ENCODE measurements at places on chromosomes 6 and 20. TPM values are rescaled to one million over a fixed set of nuclear protein-coding genes. Genes with fewer than 3 reads are reported as not detected.

SEL1L2 gene
- not detected for total RNA-seq

PSORS1C2 gene
- total RNA-seq: not detected

MYB gene
- 3.5 TPM for total RNA-seq

DSN1 gene
- total RNA-seq: 19.1 TPM

CRISP2 gene
- total RNA-seq: not detected

- no peak for DNase-seq
Measured at GRCh38 chr20:59495166-59495565, 109.2 kb upstream of the PHACTR3 start.

- no peak for DNase-seq
Measured at GRCh38 chr20:6104493-6105188, 18.2 kb downstream of the FERMT1 start.

DNA sequence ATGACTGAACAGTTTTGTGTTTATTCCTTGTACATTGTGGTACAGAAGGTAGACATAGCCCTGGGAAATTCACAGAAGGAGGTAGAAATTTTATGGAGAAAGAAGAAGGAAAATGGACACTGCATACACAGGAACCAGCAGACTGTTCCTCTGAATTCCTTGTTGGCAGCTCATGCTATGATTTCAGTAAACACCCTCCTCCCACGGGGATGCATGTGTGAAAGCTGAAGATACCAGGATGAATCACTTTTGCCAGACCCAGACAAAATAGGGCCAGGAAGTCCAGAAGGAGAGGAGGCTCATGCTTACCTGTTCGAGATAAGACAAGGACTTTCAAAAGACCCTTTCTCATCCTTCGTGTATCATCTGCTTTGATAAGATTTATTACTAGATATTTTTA lies 110.3 kb upstream of the GGTLC1 start:
- DNase-seq: no peak

GRCh38 chr20:16179371-16179770 lies 393.9 kb downstream of the KIF16B start:
- no peak for DNase-seq

DNA sequence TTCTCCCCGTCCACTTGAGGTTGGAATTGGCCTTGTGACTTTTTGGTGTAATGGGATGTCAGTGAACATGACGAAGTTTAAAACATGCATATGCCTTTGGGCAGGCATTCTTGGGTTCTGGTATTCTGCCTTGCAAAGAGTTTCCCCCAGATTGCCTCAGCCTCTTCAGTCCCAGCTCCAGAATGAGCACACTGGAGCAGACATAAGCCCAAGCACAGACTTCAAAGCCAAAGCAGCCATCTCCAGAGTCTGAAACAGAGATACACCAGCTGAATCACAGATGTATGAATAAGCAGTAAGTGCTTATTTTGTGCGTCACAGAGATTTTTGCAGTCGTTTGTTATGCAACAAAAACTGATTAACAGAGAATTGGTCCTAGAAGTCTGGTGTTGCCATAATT lies 546.0 kb downstream of the FRK start:
- no peak for DNase-seq

DNA sequence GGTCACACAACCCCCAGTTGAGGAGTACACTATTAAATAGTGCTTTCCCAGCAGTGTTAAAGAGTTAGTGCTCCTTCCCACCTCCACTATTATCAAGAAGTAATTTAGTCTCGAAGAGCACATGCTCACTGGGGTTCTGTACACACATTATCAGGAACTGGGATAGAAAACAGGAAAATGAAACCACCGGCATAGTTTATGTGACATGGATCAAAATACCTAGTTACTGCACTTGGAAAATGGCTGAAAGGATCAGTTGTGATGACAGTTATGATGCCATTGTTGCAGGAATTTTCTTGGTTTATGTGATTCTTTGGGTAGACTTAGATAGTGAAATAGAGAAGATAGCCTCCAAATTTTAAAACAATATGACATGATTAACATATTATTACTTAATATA lies 152.9 kb downstream of the AKAP7 start:
- no peak for DNase-seq

GRCh38 chr6:88290411-88290810 lies 124.3 kb upstream of the CNR1 start:
- DNase-seq: no peak

DNA sequence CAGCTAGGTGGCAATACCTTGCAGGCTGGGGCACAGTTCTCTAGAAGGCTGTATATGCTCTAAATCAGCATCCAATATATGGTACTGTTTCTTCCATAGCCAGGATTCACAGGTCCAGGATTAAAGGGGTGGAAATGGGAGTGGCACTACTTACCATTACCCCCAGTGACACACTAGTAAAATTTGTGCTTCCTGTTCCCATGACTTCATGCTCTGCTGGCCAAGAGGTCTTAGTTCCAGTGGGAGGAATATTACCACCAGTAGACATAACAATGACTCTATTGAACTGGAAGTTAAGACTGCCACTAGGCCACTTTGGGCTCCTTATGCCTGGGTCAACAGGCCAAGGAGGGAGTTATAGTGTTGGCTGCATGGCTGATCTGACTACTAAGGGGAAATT lies 174.3 kb upstream of the TNFAIP3 start:
- DNase-seq: no peak

DNA sequence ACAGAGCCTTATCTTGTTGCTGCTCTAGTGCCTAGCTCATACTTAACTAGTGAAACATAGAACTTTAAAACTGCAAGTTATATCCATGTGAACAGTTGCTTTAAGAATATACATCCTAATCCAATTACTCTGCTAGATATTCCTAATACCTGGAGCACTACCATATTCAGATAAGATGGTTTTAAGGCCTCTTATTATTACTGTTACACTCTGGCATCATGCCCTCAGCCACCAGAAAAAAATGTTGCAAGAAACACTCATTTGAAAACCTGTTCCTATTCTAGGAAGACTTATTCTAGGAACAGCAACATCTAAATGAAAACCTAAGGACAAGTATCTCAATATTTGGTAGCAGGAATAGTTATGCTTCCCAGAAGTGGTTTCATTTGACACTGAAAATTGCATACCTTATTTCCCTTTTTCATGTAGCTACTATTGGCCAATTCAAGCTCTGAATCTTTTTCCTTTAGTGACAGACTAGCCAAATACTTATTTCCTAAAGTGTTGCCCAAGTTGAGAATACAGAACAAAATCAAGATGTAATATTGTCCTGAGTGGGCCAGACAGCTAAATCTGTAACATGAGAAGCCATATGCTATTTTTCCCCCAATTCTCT lies 4.8 kb upstream of the MTFR2 start:
- no peak for DNase-seq

GRCh38 chr6:89650579-89650978 lies 12.0 kb upstream of the LYRM2 start:
- no peak for DNase-seq
